Breast epithelium (tissue), 4 donors: ENCODE measurements at places on chromosomes 2 and 18. TPM values are rescaled to one million over a fixed set of nuclear protein-coding genes. Genes with fewer than 3 reads are reported as not detected.

DNA sequence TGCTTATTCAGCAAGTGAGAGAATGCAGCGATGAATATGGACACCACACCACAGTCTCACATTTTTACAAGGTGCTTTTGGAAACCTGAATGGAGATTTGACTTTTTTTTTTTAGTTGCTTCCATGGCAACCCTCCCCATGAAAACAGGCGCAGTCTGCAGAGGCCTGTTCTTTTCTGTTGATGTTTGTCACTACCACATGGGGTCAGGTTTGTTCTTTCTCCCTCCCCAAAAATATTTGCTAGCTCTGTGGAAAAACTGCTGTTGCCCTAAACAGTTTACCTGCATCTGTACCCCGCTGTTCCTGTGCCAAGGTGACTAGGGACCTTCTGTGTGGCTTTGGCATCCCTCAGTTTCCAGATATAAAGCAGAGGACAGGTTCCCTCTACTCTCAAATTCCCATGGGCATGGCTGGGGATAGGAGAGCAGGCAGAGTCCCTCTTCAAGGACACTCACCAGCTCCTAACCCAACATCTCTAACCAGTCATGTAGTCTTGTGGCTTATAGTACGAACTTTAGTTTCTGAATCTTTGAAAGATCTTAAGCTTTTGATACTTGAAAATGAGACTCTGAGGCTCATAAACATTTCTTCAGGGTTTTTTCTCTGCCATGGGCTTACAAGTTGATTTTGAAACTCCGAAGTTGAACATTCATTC is 14.7 kb upstream of the MAPRE2 start:
- no peaks in the 10 kb centered on the region for H3K4me1 ChIP-seq
- no peaks in the 10 kb centered on the region for H3K36me3 ChIP-seq
- H3K27ac ChIP-seq: no peak overlapping the region
- no peak overlapping the region for H3K4me3 ChIP-seq
- no peaks in the 10 kb centered on the region for H3K27me3 ChIP-seq

DNA sequence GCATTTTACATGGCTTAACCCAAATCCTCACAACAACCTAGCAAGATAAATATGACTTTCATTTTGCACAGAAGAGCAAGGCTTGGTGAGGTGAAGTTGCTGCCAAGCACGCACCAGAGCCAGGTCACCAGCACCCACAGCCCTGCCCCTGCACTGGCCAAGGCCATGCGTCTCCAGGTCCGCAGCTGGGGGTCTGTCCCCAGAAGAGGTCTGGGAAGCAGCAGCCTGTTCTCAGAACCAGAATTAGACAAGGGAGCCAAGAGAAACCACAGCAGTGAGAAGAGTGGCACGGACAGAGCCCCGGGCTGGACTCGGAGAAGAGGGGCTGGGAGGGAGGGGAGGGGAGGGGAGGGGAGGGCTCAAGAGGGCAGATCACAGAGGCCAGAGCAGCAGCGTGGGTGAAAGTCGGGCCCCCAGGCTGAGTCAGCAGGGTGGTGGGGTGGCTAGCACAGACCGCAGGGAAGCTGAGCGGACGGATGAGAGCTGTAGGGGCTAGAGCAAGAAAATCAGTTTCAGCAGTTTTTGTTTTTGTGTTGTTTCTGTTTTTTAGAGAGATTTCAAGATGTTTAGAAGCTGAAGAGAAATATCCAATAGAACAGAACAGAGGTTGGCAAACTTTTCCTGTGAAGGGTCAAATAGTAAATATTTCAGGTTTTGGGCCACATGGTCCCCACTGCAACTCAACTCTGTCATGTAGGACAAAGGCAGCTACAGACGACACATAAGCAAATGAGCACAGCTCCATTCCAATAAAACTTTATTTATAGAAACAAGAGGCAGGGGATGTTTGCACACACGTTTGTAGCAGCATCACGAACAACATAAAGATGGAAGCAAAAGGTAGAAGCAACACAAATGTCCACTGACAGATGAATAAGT is 7.4 kb upstream of the MTERF4 start:
- H3K27ac ChIP-seq: no peak overlapping the region
- no peaks in the 10 kb centered on the region for H3K27me3 ChIP-seq
- no peaks in the 10 kb centered on the region for H3K4me1 ChIP-seq
- no peak for DNase-seq

- H3K27ac ChIP-seq: peak overlapping the region; percentile 40
- H3K4me1 ChIP-seq: no peaks in the 10 kb centered on the region
- H3K27me3 ChIP-seq: no peaks in the 10 kb centered on the region
- no peak for DNase-seq
Measured at GRCh38 chr2:232576995-232577394, 26.5 kb downstream of the EIF4E2 start.

- no peaks in the 10 kb centered on the region for H3K36me3 ChIP-seq
- peak; percentile 73 for DNase-seq
- H3K27me3 ChIP-seq: no peaks in the 10 kb centered on the region
- H3K27ac ChIP-seq: no peak overlapping the region
- H3K4me3 ChIP-seq: no peak overlapping the region
Measured at GRCh38 chr2:159118115-159118858, 149.8 kb downstream of the TANC1 start.

DNA sequence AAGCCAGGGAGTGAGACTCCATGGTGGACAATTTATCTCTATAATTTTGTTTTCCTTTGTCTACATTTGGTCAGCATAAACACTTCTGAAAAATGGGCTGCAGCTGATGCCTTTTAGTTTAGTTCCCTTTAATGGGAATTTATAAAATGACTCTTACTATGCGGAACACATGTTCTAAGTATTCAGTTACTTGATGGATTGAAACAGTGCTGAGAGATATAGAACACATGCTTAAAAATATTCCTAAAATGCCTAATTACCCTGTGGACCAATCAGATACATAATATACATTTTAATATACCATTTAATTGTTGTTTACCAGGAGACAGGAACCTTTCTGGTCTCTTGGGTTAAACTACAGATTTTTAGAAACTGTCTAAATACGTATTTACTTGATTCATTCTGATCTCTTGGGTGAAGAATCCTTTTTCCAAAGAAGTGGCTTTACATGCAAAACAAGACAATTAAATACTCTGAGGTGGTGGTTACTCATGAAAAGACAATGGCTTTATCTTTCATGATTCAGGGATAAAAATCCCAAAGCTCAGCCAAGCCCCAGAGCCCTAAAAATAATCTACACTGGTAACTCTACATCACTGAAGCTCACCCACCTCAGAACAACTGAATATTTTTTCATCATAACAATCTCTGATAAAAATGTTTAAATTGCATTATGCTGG is 128.1 kb upstream of the SERTAD2 start:
- H3K4me3 ChIP-seq: no peak overlapping the region
- H3K4me1 ChIP-seq: no peaks in the 10 kb centered on the region
- H3K36me3 ChIP-seq: no peaks in the 10 kb centered on the region
- DNase-seq: no peak
- H3K27me3 ChIP-seq: no peaks in the 10 kb centered on the region

DNA sequence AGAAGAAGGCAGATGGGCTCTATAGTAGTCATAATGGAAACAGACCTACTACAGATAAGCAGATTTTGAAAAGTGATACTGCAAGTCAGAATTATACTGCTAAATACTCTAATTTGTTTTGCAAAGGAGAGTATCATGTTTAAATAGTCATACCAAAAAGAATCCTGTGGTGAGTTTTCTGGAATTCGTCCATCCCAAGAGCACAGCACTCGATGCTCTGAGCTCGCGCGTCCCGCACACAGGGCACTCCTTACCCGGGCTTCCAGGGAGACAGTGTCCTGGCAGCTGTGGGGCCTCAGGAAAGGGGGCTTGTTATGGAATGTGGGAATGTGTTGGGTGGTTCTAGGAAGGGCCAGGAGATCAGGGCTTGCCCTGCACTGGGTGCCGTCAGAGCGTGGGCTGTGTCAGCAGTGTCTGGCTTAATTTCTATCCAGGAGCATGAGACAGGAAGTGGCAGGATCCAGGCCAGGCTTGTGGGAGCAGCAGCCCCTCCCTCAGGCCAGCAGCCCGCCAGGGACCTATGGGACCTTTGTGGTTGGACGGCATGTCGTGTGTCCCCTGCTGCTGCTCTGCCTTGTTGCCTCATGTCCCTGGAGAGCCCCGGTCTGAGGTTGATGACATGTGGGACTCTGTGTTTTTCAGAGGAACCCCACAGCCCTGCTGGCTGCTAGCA is 193.2 kb upstream of the TPO start:
- DNase-seq: no peak
- H3K36me3 ChIP-seq: no peaks in the 10 kb centered on the region
- H3K27me3 ChIP-seq: peaks cover 4% of the 10 kb centered on the region
- H3K4me1 ChIP-seq: no peaks in the 10 kb centered on the region
- no peak overlapping the region for H3K27ac ChIP-seq

DNA sequence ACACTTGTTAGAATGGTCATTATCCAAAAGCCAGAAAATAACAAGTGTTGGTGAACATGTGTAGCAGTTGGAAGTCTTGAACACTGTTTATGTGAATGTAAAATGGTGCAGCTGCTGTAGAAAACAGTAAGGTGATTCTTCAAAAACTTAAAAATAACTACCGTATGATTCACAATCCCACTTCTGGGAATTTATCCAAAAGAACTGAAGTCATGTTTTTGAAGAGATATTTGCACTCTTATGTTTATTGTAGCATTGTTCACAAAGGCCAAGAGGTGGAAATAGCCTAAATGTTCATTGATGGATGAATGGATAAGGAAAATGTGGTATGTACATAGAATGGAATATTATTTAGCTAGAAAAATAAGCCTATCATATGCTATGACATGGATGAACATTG is 6.3 kb upstream of the SPP2 start:
- H3K4me3 ChIP-seq: no peak overlapping the region
- no peak for DNase-seq
- no peaks in the 10 kb centered on the region for H3K4me1 ChIP-seq

- H3K36me3 ChIP-seq: no peaks in the 10 kb centered on the region
- no peaks in the 10 kb centered on the region for H3K27me3 ChIP-seq
- H3K4me1 ChIP-seq: no peaks in the 10 kb centered on the region
- no peak overlapping the region for H3K27ac ChIP-seq
- no peak for DNase-seq
Measured at GRCh38 chr2:26892922-26893524, 45.1 kb downstream of the DPYSL5 start.

- H3K4me3 ChIP-seq: no peak overlapping the region
- H3K27ac ChIP-seq: no peak overlapping the region
- H3K27me3 ChIP-seq: no peaks in the 10 kb centered on the region
- H3K36me3 ChIP-seq: peaks cover 6% of the 10 kb centered on the region
Measured at GRCh38 chr2:74373221-74373676, 6.9 kb downstream of the DCTN1 start.

DNA sequence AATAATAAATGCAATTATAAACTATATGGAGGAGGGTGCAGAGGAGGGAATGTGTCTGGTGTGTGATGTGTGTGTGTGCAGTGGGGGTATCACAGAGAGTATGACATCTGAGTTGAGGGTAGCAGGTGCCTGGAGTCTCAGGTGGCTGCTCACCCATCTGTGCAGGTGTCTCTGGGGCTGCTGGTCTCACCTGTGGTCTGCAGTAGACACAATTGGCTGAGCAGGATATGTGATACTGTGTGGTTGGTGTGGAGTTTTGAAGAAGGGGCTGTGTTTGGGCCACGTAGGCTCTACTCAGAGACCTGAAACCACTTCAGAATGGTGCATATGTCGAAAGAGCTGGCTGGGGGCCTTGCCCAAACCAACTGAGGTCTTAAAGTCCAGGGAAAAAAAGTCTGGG is 17.0 kb downstream of the FABP1 start:
- no peak overlapping the region for H3K4me3 ChIP-seq
- H3K27me3 ChIP-seq: no peaks in the 10 kb centered on the region
- DNase-seq: no peak
- no peaks in the 10 kb centered on the region for H3K4me1 ChIP-seq
- no peak overlapping the region for H3K27ac ChIP-seq
- no peaks in the 10 kb centered on the region for H3K36me3 ChIP-seq

- H3K27ac ChIP-seq: no peak overlapping the region
- no peaks in the 10 kb centered on the region for H3K27me3 ChIP-seq
- H3K4me3 ChIP-seq: no peak overlapping the region
Measured at GRCh38 chr2:188916736-188917135, 57.4 kb upstream of the COL3A1 start.

- no peaks in the 10 kb centered on the region for H3K36me3 ChIP-seq
- H3K4me3 ChIP-seq: no peak overlapping the region
- no peaks in the 10 kb centered on the region for H3K4me1 ChIP-seq
- H3K27ac ChIP-seq: no peak overlapping the region
Measured at GRCh38 chr2:226693521-226693920, 106.1 kb downstream of the IRS1 start.

GRCh38 chr2:73823916-73824523 is 4.7 kb upstream of the STAMBP start:
- no peak for DNase-seq
- H3K27me3 ChIP-seq: no peaks in the 10 kb centered on the region
- H3K36me3 ChIP-seq: no peaks in the 10 kb centered on the region
- no peak overlapping the region for H3K27ac ChIP-seq
- H3K4me1 ChIP-seq: no peaks in the 10 kb centered on the region

DNA sequence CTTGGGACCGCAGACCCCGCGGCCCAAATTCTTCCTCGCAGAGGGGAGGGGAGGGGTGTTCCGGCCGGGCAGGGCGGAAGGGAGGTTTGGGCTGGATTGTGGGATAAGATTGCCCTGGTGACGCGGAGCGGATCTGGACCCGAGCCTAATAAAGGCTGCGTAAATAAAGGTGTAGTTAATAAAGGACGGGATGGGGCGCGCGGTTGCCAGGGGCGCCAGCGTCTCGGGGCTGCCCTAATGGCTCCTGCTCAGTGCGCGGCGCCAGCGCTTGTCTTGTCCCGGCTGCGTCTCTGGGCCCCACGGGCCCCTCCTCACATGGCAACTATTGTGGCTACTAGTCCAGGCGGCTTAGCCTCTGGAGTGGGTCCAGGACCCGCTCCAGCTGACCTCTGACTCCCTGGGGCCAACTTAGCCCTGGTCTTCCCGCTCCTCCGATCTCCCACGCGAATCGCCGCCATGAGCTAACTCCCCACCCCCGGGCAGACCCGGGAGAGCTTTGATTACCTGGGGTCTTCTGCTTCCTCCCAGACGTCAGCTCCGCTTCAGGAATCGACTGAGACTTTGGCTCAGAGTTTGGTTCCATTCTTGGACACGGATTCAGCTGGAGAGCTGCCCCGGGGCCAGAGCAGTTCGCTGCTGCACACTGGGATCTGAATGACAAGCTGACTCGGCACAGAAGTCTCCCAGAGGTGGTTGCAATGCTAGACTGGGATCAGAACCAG is 36.5 kb downstream of the SLC25A52 start:
- peak overlapping the region; percentile 82 for H3K27ac ChIP-seq
- no peaks in the 10 kb centered on the region for H3K36me3 ChIP-seq
- no peak for DNase-seq
- H3K27me3 ChIP-seq: no peaks in the 10 kb centered on the region

GRCh38 chr2:229273006-229273722 is 2.1 kb upstream of the PID1 start:
- H3K27me3 ChIP-seq: no peaks in the 10 kb centered on the region
- H3K27ac ChIP-seq: no peak overlapping the region
- peak overlapping the region; percentile 58 for H3K4me3 ChIP-seq
- H3K36me3 ChIP-seq: no peaks in the 10 kb centered on the region
- no peaks in the 10 kb centered on the region for H3K4me1 ChIP-seq

The FBLN7 gene
- total RNA-seq: 9.2 TPM

The COPS7B gene
- total RNA-seq: 19.8 TPM

The FEV gene
- not detected for total RNA-seq

The ELOA2 gene
- not detected for total RNA-seq

The ASIC4 gene
- total RNA-seq: not detected

The SERPINB13 gene
- total RNA-seq: not detected

The MOGAT1 gene
- total RNA-seq: 0.98 TPM

The DNAJC5G gene
- total RNA-seq: not detected

The CAVIN2 gene
- total RNA-seq: 71.4 TPM

The MAL gene
- 0.32 TPM for total RNA-seq

The MARCHF4 gene
- total RNA-seq: not detected
